ENCODE measurements at places on chromosomes 3 and 15. TPM values are rescaled to one million over a fixed set of nuclear protein-coding genes. Genes with fewer than 3 reads are reported as not detected.

- no peak for DNase-seq
- no peak overlapping the region for H3K4me3 ChIP-seq
- H3K27ac ChIP-seq, result no peak overlapping the region
- H3K27me3 ChIP-seq, result no peaks in the 10 kb centered on the region
- H3K4me1 ChIP-seq, result no peaks in the 10 kb centered on the region
These were observed 456.3 kb upstream of the ARRDC4 start for GRCh38 chr15:97504031-97504792.

Gene ST8SIA2
- not detected for total RNA-seq

GRCh38 chr3:150876611-150877265 lies 28.5 kb downstream of the MINDY4B start:
- no peaks in the 10 kb centered on the region for H3K36me3 ChIP-seq
- peaks cover 24% of the 10 kb centered on the region for H3K4me1 ChIP-seq
- DNase-seq, result no peak
- H3K27ac ChIP-seq, result no peak overlapping the region
- no peak overlapping the region for H3K4me3 ChIP-seq

DNA sequence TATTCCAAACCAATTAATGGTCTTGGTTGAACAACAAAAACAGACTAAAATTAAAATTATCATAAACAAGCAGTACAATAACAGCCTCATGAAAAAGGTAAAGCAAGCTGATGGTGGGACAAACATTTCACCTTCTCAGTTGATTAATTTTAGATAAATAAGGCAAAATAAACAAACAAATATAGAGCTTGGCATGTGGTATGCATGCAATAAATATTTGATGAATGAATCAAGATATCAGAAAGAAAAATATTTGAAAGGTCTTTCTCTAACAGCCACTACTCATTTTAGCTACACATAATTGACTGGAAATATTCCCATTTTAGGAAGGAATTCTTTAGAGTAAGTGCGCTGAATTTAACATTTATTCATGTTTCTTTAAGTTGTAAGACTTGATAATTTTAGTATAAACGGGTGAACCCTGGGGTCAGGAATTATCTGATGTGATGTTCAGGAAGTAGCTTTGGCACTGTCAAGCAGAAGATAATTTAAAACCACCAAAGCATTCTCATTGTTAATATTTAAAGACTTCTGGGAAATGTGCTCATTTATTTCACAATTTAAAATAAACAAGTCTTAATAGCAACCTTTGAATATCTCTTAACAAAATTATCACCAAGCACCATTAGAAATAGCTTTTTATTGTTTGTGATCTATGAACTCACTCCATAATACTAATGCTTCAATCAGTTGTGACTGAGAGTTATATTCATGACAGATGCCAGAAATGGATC lies 372.3 kb upstream of the TGFBR2 start:
- DNase-seq, result no peak
- peaks cover 4% of the 10 kb centered on the region for H3K27me3 ChIP-seq

- H3K27ac ChIP-seq, result no peak overlapping the region
- DNase-seq, result no peak
- no peaks in the 10 kb centered on the region for H3K4me1 ChIP-seq
- H3K36me3 ChIP-seq, result no peaks in the 10 kb centered on the region
- H3K27me3 ChIP-seq, result peaks cover 5% of the 10 kb centered on the region
These were observed 153.7 kb downstream of the ANO10 start for GRCh38 chr3:43468133-43468532.

GRCh38 chr15:41411031-41411430 lies 5.9 kb upstream of the RTF1 start:
- H3K4me1 ChIP-seq, result peaks cover 10% of the 10 kb centered on the region
- H3K4me3 ChIP-seq, result no peak overlapping the region

DNA sequence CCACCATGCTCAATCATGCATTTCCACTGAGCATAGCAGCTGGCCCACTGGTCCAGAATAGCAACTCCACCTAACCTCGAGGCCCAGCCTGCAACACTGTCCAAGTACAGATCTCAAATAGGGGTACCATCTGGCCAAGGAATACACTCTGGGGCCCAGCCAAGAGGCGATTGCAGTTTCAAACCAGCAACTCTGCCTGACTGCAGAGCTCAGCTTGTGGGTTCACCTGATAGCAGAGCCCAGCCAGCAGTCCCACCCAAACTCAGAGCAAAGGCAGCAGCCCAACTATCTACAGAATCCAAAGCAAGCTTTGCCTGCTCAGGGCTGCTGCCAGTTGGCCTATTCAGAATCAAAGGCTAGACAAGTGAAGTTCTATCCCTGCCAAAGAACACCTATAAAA lies 30.5 kb downstream of the POLQ start:
- H3K36me3 ChIP-seq, result peaks cover 71% of the 10 kb centered on the region
- H3K27me3 ChIP-seq, result no peaks in the 10 kb centered on the region
- H3K4me1 ChIP-seq, result peaks cover 2% of the 10 kb centered on the region
- no peak overlapping the region for H3K4me3 ChIP-seq
- no peak overlapping the region for H3K27ac ChIP-seq
- DNase-seq, result no peak

Gene OR5K2
- total RNA-seq, result not detected

DNA sequence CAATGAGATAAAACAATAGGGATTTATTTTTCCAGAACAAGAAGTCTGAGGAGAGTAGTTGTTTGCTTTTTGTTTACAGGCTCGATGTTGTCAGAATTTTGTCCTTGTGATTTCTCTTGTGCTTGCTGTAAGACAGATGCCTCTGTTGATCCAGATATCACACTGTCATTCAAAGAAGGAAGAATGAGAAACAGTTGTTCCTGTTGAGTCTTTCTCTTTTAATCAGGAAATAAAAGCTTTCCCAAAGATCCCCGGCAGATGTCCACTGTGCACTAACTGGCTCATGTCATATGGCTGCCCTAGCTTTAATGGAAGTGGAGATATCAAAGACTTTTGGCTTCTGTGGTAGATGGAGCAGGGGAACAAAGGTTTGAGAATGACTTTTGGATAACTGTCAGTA lies 6.8 kb downstream of the SERPINI1 start:
- H3K4me1 ChIP-seq, result peaks cover 5% of the 10 kb centered on the region
- H3K36me3 ChIP-seq, result no peaks in the 10 kb centered on the region
- H3K4me3 ChIP-seq, result no peak overlapping the region
- peaks cover 4% of the 10 kb centered on the region for H3K27me3 ChIP-seq

Gene SLCO2A1
- total RNA-seq, result not detected

- peaks cover 2% of the 10 kb centered on the region for H3K27me3 ChIP-seq
- no peak overlapping the region for H3K27ac ChIP-seq
- no peaks in the 10 kb centered on the region for H3K4me1 ChIP-seq
- H3K36me3 ChIP-seq, result no peaks in the 10 kb centered on the region
- H3K4me3 ChIP-seq, result no peak overlapping the region
These were observed 142.3 kb upstream of the TPM1 start for GRCh38 chr15:62900071-62900802.

DNA sequence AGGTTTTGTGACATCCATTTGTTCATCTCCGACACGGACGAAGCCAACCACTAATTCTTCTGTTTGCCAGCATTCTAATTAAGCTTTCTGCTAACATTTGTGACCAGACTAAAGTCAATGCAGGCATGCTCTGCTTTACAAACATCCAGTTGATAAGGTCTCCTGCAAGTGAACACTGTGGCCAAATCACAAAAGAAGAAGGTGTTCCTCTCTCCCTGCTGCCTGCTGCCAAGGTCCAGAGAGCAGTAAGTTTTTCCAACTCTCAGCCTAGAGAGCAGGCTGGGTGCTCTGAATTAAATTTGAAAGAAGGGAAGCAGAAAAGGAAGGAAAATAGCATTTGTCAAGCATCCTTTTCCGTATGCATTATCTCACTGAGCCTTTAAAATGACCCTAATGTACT lies 133.6 kb downstream of the ATP8B4 start:
- H3K36me3 ChIP-seq, result peaks cover 52% of the 10 kb centered on the region
- H3K4me3 ChIP-seq, result no peak overlapping the region
- no peak overlapping the region for H3K27ac ChIP-seq
- no peaks in the 10 kb centered on the region for H3K27me3 ChIP-seq
- no peak for DNase-seq

DNA sequence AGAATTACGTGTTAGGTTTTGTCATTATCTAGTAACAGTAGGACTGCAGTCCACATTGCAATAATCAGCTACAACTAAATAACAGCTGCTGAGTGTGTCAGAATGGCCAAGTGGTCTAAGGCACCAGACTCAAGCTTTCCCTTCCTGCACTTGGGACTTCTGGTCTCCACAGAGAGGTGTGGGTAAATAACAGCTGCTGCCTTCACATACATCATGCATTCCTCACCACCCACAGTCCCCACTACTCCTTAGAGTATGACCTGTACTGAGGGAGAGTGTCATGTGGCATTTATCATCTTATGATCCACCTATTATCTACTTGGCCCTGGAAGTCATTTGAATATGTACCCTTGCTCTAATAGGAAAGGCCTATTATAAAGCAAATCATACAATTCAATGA lies 22.2 kb upstream of the ZMAT3 start:
- peaks cover 19% of the 10 kb centered on the region for H3K4me1 ChIP-seq
- H3K27me3 ChIP-seq, result peaks cover 20% of the 10 kb centered on the region
- DNase-seq, result no peak
- H3K4me3 ChIP-seq, result no peak overlapping the region
- H3K27ac ChIP-seq, result no peak overlapping the region

Gene MED12L
- total RNA-seq, result 7.1 TPM

- no peak overlapping the region for H3K27ac ChIP-seq
- H3K4me1 ChIP-seq, result no peaks in the 10 kb centered on the region
- no peaks in the 10 kb centered on the region for H3K36me3 ChIP-seq
- DNase-seq, result no peak
These were observed 619.9 kb upstream of the SUCLG2 start for GRCh38 chr3:68274286-68274685.

Gene LTF
- total RNA-seq, result not detected

Gene CLDN18
- not detected for total RNA-seq

DNA sequence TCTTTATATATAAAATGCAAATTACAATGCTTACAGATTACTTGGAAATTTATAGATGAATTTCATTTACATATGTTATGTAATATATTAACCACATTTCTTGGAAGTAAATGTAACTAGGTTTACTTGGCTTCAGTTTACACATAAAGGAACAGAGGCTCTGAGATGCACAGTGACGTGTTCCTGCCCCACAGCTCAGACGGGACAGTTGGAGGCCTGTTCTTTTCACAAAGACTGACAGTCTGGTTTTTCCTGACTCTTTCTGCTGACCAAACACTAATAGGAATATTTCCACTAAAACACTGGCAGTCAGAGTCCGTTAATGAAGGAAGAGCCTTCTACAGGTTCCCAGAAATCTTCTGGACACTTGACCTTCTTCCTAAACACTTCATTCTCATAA lies 336.1 kb downstream of the MFSD1 start:
- no peak overlapping the region for H3K27ac ChIP-seq
- no peaks in the 10 kb centered on the region for H3K27me3 ChIP-seq
- H3K4me1 ChIP-seq, result no peaks in the 10 kb centered on the region
- H3K36me3 ChIP-seq, result no peaks in the 10 kb centered on the region
- DNase-seq, result no peak
